KBM-7 (cell line): ENCODE measurements at places on chromosomes 12 and 14.

DNA sequence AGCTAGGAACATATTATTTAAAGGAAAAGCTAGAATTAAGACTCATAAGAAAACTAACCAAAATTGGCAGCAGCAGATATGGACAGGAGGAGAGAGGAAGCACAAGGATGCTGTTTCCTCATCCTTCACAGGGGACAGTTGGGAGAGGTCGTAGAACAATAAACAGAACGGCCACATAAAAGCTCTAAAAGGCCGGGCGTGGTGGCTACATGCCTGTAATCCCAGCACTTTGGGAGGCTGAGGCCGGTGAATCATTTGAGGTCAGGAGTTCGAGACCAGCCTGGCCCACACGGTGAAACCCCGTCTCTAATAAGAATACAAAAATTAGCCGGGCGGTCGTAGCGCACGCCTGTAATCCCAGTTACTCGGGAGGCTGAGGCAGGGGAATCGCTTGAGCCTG lies 10.5 kb downstream of the TCL1B start:
- DNase-seq = no peak

DNA sequence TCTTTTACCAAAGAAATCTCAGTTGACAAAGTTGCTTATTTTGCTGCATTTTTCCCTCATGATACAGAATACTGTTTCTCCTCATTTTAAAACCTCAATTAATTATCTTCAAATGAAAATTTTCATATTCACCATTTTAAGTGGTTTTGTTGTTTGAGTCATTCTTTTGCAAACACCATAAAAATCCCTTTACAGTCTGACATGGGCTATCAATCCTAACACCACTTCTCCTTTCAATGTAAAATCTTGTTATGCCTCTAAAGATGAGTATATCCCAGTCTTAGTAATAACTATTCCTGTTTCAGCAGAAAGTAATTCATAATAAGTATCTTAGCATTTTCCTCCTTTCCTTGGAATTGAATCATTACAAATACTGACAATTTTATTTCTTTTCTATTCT lies 192.2 kb downstream of the SYT1 start:
- no peak for DNase-seq

DNA sequence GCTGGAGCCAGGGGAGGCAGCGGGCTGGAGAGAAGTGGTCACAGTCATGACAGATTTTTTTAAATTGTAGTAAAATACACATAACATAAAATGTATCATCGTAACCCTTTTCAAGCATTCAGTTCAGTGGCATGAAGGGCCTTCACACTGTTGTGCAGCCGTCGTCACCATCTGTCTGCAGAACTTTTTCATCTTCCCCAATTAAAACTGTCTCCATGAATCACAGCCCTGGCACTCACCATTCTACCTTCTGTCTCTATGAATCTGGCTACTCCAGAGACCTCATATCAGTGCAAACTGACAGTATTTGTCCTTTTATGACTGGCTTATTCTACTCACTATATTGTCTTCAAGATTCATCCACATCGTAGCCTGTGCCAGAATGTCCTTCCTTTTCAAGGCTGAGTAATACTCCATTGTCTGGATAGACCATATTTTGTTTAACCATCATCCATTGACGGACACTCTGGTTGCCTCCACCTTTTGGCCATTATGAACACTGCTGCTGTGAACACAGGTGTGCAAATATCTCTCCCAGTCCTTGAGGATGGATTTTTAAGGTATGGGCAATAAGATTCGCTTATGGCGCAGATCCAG lies 91.5 kb upstream of the NCOR2 start:
- no peak for DNase-seq

DNA sequence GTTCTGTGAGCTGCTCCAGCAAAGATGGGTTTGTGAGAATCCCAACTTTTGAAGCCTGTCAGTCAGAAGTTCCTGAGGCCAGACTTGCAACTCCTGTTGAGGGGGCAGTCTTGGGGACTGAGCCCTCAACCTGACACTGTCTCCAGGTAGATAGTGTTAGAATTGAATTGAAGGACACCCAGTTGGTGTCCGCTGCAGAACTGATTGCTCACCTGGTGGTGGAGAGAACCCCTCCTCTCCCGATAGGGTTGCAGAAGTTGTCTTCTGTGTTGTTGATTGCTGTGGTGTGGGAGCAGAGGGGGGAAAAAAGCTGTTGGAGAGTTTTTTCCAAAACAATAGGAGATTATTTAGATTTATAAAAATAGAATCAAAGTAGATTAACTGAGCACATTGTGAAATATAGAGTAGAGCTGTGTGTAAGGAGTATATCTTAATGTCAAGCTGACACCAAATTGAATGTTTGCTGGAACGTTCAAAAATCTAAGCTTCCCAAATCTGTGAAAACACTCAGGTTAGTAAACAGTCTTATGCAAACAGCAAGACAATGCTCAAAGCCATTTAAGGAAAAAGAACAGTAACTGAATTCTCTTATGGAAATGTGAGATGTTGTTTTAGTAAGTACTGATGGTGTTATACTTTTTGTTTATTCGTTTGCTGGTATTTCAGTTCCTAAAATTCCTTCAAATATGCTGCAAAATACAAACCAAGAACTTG lies 18.6 kb downstream of the HIF1A start:
- DNase-seq = no peak

GRCh38 chr14:99716091-99716849 lies 32.2 kb downstream of the CYP46A1 start:
- no peak for DNase-seq

- DNase-seq = no peak
These were observed 3.3 kb upstream of the RIMBP2 start for GRCh38 chr12:130719263-130719859.

DNA sequence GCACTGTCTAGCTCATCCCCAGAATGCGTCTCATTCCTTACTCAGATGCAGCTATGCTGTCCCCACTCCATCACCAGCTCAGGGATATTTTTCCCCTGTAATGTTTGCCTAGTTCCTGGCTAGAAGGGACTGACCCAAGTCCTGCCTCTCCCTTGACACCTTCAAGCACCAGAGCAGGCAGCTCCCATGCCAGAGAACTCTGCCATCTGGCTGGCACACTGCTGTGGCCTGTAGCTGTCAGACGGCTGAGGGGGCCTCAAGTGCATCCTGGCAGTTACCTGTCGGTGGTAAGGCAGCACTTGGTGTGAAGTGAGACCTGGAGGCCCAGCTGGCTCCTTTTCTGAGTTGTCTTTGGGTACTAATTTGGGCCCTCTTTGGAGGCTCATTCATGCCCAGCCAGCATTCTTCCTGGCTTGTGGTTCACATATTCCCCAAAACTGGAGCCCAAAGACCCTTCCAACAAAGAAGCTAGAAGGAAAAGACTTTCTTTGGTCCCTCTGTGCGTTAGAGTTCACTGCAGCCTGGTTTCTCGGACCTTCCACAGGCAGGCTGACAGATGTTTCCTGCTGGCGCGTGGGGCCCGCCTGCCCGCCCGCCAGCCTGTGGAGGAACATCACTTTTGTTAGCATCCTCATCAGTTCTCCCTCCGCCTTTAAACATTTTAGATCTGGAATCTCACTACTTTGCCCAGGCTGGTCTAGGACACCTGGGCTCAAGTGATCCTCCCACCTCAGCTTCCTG lies 33.0 kb downstream of the RNF34 start:
- peak; percentile 21 for DNase-seq

DNA sequence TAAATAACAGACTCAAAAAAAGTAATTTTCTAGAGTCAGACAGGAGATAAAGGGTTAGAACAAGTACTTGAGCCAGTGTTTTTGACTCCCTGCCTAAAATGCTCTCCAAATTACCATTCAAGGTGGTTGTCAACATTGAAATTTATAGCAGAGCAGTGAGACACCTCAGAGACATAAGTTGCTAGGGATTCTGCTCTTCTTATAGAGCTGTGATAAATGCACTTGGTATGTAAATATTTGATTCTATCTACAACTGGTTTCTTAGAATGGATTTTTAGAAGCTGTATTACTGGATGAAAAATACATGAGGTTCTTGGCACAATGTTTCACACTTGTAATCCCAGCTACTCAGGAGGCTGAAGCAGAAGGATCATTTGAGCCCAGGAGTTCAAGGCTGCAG lies 83.9 kb upstream of the OSBPL8 start:
- no peak for DNase-seq

- DNase-seq = no peak
These were observed 1.6 kb downstream of the RHOJ start for GRCh38 chr14:63205866-63206265.

- DNase-seq = no peak
These were observed 5.0 kb upstream of the CD4 start for GRCh38 chr12:6784296-6784695.

DNA sequence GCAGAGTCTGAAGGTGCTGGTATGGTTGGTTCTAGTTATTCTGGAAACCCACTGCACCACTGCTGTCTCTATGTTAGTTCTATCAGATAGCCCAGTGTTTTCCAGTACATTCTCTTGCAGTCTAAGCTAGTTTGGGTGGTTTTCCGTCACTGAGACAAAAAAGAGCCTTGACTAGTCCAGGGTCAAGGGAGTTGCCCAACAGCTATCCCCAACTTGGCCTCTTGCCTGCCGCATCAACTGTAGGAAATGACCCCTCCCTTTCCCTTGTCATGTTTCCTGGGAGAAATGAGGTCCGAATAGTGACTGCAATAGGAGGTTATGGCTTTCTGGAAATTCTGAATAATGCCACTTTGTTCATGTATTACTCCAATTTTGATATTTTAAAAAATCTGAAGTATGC lies 160.4 kb downstream of the EFCAB11 start:
- DNase-seq = no peak

GRCh38 chr14:65972346-65972870 lies 513.8 kb upstream of the CCDC196 start:
- DNase-seq = no peak

- no peak for DNase-seq
These were observed 184.4 kb upstream of the CCND2 start for GRCh38 chr12:4089121-4089606.

DNA sequence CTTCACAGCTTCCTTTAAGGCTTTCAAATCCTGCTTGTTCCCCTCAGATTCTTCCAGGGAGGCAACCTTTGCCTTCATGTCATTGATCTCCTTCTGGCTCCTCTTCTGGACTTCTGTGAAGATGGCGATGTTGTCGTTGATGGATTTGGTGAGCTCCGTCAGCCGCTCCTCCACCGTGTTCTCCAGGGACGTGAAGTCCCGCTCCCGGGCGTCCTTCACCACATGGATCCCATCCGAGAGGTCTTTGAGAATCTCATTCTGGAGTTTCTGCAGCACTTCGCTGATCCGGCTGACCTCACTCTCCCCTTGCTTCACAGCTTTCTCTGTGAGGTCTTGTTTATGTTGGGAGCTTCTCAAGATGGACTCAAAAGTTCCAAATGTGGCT lies 7.9 kb downstream of the CKAP4 start:
- DNase-seq = no peak

DNA sequence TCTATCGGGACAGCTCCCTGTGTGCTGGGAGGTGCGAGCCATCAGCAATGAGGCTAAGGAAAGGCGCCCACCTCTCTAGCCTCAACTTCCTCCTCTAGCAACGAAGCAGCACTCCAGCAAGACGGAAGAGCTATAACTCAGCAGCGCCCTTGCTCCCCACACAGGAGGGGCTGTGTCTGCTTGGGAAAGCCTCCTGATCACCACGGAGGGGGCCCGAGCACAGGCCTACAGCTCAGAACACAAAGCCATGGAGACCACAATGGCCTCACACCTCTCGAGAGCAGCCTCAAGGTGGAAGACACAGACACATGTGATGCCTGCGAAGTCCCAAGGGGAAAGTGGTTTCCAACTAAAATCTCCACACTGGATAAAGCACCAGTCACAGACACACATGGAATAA lies 60.4 kb downstream of the CDC42BPB start:
- no peak for DNase-seq

GRCh38 chr12:93090731-93091172 lies 161.7 kb upstream of the EEA1 start:
- DNase-seq = no peak

- DNase-seq = no peak
These were observed 37.4 kb downstream of the FMNL3 start for GRCh38 chr12:49669796-49670195.

DNA sequence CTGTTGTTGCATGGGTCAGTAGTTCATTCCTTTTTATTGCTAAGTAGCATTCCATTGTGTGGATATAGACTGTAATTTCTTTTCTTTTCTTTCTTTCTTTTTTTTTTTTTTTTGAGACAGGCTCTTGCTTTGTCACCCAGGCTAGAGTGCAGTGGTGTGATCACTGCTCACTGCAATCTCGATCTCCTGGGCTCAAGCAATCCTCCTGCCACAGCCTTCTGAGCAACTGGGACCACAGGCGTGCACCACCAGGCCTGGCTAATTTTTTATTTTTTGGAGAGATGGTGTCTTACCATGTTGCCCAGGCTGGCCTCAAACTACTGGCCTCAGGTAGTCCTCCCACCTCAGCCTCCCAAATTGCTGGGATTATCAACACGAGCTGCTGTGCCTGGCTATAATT lies 5.2 kb downstream of the ATP6V0A2 start:
- no peak for DNase-seq

GRCh38 chr14:99687284-99688209 lies 3.4 kb downstream of the CYP46A1 start:
- peak; percentile 21 for DNase-seq

- DNase-seq = no peak
These were observed 77.7 kb downstream of the PLXNC1 start for GRCh38 chr12:94225947-94226630.

DNA sequence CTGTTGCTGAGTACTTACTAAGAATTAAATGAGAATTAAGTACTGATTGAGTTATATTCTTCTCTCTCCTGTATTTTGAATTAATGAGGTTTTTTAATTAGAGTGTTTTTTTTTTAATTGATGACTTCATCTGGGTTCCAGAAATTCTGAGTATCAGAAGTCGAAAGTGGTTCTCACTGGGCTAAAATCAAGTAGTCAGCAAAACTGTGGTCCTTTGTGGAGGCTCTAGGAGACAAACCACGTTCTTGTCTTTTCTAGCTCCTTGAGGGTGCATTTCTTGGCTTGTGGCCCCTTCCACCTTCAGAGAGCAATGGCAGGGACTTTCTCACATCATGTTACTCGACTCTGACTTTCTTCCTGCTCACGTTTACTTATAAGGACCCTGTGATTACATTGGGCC lies 8.1 kb upstream of the DYRK4 start:
- no peak for DNase-seq

DNA sequence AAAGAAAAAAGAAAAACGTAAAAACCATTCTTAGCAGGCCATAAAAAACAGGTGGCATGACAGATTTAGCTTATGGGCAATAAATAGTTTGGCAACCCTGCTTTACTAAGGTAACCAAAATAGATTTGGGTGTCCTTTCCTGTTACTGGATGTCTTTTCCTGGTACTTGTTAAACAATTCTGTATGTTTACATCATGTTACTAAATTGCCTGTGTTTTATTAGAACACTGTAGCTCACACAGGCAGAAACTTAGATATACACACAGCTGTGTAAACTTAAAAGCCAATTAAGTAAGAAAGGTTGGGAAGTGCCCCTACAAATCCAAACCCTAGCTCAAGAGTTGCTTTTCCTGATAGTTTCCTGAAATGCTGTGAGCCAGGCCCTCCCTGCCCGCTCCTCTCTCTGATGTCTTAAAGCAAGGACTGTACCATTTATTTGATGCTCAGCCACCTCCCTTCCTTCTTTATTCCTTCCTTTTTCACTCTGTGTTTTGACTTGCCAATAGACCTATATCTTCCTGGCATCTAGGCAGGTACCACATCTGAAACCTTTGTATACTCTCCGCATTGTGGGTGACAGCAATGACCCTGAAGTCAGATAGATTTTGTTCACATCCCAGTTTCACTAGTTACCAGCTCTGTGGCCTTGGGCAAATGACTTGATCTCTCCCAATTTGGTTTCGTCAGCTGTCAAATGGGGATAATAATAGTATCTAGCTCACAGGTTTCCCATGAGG lies 3.7 kb upstream of the CAMKK2 start:
- no peak for DNase-seq
